Substantia nigra (tissue), 51 donors: ENCODE measurements at places on chromosomes 5 and 9.

GRCh38 chr9:14165376-14166035 lies 148.4 kb downstream of the NFIB start:
- no peak for DNase-seq

DNA sequence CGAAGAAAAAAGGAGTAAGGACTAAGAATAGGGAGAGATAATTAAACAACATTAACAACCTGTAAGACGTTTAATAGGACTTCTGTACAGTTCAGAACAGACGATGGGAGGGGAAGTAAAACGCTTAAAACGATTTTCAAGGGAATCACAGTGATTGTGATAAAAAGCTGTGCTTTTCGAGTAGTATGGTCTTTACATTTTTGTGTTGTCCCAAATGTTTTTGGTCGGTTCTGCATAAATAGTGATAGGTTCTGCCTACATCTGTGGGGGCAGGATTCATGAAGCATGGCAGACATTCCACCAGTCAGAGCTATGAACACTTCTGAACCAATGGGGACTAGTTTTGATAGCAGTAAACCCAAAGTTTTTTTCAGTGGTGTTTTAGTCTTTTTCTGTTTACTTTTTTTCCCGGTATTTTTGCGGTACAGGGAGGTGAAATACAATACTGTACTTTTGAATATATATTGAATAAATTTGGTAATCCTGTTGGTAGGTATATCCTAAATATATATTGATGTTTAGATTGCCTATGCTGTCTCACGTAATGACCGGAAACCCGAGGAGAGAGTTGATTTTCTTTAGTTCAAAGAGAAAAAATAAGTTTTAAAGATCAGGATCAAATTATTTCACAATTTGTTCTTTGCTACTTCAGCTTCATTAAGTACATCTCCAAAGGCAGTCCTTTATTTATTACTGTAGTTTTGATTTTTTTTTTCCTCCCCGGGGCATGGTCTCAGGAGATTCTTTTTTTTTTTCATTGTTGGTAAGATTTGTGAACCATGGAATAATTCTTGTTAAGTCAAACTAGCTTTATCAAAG lies 1.3 kb downstream of the ERBIN start:
- no peak for DNase-seq

- DNase-seq = no peak
Measured at GRCh38 chr5:135367554-135367953, 31.5 kb downstream of the MACROH2A1 start.

- DNase-seq = no peak
Measured at GRCh38 chr5:178516504-178517235, 73.5 kb downstream of the COL23A1 start.

DNA sequence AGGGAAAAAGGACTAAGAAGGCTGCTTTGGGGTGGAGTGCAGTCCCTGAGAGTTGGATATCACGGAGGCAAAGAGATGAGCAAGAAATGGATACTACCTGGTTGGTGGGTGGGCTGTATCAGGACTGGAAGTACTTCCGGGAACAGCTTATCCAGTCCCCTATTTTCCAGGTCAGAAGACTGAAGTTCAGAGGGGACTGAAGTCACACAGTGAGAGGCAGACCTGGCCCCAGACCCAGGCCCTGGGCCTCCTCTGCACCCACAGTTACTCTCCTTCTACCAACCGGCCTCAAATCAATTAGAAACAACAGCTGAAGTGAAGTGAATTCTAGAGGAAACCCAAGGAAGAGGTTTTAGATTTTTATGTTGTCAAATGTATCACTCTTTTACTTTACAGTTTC lies 93.6 kb upstream of the ALDH1B1 start:
- DNase-seq = no peak

DNA sequence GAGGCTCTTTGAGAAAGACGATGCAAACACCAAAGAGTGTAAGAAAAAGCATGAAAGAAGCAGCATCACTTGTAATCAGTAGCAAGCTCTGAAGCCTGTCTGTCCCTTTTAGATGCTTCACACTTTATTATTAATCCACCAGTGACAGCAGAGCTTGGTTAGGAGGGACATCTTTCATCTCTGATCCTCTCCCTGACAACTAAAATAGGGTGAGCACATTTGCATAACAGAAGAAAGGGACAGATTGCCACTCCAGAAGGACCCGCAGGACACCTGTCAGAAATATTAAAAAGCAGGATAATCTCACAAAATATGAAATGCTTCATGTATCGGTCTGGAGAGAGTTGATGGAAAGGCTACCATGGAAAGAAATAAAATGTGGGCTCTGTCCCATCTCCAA lies 71.4 kb upstream of the MAP1B start:
- DNase-seq = no peak

- DNase-seq = no peak
Measured at GRCh38 chr5:112491257-112491656, 72.2 kb upstream of the EPB41L4A start.

- DNase-seq = no peak
Measured at GRCh38 chr5:149391524-149391923, 12.4 kb upstream of the IL17B start.

DNA sequence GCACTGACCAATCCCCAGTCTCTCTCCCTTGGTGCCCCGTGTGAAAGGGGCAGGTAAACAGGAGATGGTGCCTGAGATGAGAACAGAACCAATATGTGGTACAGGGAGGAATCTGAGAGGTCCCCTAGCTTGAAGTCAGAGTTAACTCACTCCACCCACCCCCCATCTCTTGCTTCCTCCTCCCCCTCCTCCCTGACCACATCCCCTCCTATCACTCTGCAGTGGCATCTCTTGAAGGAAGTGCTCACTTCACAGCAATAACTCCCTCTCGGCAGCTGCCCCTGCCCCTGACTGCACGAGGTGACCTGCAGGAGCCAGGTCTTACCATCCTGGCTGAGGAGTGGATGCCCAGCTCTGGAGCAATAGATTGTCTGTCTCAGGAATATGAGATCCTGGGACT lies 224.0 kb downstream of the GAS1 start:
- DNase-seq = no peak

DNA sequence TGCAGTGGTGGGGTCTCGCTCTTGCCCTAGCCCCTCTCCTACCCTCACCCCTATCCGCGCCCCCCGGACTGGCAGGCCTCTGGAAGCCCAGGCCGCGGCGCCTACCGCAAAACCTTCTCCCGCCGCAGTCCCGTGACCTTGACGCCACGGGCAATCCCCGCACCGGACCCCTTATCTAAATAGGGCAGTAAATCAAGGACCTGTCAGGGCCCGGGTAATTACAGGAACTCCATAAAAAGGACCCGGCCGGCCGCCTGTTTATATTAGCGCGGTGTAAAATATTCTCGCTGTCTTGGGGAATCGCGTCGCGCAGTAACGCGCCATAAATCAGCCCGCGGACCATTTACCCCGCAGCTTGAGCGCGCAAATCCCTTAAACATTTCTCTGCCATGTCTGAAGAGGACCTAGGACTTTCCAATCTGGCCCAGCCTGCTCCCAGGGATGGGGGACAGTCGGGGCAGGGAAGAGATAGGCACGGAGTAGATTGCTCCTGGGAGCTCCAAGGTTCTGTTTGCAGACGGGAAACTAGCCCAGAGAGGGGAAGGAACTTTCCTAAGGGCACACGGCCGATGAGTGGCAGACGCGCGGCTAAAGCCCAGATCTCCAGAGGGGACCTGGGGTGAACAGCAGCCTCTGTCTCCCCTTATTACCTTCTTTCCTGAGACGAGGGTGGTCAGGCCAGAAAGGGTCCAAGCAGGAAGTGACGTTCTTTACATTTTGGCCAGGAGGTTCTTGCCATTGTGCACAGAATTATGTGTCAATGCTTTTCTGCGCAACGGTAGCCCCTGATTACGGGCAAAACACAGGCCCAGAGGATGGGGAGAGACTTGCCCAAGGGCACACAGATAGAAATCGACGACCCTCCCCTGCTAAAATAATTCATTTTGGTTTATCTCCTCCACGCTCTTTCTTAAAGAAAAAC lies 4.8 kb upstream of the HAND1 start:
- no peak for DNase-seq

- no peak for DNase-seq
Measured at GRCh38 chr9:116381350-116381749, 227.8 kb downstream of the PAPPA start.

DNA sequence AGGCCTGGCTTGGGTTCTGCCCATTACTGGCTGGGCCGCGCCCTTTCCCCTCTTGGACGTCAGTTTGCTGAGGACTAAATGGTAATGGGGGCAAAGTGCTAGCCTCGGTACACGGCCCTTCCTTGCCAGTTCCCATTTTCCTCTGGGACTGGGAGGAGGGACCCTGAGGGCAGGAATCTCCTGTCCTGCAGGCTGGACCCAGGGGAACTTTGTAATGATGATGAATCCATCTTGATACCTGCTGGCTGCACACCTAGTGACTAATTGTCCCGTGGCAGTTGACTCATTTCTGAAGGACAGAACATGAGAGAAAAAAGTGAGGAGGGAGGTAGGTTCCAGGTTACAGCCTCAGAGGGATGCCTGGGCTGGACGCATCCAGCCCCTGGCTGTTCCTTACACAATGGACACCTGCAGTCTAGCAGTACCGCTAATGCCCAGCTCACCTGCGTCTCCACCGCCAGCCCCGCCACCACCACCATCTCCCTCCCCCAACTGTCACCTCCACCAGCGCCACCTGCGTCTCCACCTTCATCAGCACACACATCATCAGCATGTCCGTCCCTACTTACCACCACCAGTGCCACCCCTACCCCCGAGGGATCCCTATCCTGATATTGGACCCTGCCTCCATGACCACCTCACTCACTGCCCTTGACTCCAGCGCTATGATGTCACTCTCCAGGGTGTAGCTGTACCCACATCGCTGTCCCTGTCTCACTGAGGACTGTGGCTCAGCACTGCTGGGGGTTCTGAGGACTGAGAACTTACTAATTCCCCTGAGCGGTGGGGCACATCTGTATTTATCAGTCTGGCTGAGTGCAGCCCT lies 4.3 kb downstream of the CDHR2 start:
- DNase-seq = no peak

- DNase-seq = no peak
Measured at GRCh38 chr9:37840560-37841194, 40.1 kb downstream of the DCAF10 start.

- DNase-seq = no peak
Measured at GRCh38 chr9:96420468-96421219, 2.5 kb upstream of the ZNF367 start.

- no peak for DNase-seq
Measured at GRCh38 chr5:69230181-69230580, 4.5 kb upstream of the CDK7 start.

GRCh38 chr9:2939368-2939767 lies 95.5 kb upstream of the PUM3 start:
- no peak for DNase-seq

DNA sequence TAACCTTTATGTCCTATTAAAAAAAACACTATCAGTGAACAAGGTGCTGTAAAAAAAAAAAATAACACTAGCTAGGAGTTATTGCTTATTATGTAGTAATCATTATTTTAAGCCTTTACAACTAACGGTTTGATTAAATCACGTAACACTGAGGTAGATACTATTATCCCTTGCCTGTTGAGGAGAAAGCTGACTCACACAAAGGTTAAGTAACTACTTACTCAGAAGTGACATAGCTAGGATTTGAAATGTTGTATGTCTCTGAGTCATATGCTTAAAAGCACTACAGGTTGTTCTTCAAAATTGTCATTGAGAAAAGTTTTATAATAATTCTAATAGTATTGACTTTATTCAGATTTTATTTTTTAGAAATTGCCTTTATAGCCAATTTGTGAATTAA lies 8.8 kb downstream of the TENT2 start:
- no peak for DNase-seq

- DNase-seq = no peak
Measured at GRCh38 chr9:108478431-108479332, 377.1 kb downstream of the ACTL7B start.

DNA sequence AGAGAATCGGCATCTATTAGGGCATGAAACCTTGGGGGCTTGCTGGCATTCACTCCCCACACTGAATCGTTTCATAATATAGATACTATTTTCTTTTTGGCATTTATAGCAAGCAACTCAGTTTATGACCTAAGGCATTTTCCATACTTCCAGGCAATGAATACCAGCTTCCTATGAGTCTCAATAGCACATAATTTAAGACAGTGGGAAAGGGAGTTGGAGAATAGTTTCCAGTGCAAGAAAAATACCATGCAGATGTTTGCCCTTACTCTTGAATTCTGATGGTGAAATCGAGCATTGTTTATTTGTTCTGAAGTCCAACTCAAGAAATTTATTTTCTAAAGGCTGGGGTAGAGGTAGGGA lies 175.8 kb upstream of the KLF9 start:
- DNase-seq = no peak

DNA sequence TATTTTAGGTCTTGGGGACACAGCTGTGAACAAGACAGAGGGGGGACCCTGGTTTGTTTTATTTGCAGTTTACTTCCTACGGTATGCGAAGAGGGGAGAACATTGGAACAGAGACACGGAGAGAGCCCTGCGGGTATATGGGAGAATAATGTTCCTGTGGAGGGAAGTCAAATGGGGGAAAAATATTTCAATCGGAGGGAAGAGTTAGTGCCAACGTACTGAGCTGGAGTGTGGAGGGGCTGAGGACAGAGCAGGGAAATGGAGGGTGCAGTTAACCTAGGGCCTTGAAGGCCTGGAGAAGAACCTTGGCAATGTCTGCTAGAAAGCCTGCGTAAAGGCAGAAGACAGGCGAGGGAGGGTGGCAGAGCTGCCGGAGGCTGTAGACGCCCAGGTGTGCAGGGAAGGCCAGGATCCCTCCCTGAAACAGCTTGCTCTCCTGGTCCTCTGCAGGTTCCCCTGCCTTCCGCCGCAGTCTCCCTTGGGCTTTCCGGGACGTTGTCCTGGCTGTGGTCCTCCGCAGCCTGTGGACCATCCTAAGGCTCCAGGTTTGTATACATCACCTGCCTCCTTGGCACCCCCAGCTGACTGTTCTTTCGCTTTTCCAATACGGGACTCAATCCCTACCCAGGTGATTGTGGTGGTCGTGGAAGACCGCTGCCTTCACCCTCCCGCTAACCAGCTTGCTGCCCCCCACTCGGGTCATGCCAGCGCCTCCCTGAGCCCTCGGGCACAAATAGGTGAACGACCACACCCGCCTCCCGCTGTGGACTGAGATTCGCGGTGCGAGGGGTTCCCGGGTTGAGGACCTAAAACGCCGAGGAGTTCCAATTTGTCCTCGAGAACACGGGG lies 1.9 kb upstream of the RACK1 start:
- no peak for DNase-seq
